ENCODE measurements at places on chromosomes 1 and 21. TPM values are rescaled to one million over a fixed set of nuclear protein-coding genes. Genes with fewer than 3 reads are reported as not detected.

DNA sequence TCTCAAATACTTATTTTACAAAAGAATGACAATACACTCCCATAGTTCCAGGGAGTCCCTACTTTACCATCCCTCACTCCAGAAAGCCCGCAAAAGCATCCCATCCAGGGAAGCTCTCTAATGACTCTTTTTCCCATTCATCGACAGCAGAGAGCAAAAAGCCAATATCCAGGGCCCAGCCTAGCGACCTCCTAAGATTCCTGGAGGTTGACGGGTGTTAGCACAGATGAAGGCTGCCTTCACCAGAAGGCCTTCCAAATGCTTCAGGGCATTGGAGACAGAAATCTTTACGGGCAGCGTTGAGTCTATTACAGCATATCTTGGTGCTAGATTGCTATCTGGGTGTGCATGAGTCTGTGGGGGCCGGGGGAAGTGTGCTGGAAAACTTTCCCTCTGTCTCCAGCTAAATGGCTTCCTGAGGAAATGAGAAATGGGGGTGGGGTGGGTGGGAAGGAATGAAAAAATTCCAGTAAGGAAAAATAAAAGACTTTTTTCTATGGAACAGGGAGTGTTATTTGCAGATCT is 136.6 kb downstream of the PROX1 start:
- no peak for DNase-seq

GRCh38 chr1:212256369-212256768 is 28.8 kb upstream of the PPP2R5A start:
- no peak for DNase-seq

DNA sequence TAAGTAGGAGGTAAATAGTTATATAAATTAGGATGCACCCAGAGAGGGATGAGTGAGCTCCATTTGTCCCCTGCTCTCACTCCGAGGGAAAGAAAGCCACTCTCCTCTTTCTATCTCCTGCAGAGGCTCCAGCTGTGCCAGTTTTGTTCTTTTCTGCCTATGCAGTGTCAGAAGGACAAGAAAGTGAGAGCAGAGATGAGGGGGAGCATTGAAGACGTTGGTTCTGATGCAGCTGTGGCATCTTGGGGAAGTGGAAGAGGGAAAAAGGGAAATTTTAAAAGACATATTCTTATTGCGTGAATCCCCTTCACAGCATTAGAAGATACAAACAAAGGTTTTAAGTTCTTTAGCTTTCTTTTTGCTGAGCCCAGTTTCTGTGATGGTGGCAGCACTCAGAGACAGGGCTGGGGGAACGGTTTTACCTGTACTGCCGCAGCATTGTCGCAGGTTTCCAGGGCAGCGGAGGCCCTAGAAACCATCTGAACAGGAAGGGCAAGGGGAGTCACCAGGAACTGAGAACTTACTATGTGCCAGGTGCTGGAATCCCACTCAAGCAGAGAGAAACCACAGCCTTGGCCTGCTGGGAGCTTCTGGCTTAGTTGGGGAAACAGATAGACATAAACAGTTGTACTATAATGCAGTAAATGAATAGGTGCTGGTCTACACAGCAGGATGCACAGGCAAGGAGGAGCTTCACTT is 44.9 kb upstream of the USP24 start:
- DNase-seq, result no peak

- DNase-seq, result no peak
Observed at GRCh38 chr1:37797750-37798345, 4.2 kb downstream of the MANEAL start.

DNA sequence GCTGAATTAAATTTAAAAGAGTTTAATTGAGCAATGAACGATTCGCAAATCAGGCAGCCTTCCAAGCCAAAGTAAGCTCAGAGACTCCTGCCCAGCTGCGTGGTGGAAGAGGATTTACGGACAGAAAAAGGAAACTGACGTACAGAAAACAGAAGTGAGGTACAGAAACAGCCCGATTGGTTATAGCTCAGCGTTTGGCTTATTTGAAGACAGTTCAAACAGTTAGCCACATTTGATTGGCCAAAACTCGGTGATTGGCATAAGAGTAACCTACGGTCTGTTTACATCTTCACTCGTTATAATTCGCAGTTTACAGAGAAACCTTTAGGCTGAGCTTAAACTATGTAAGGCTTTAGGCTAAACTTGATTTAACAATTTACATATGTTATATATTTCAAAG is 46.9 kb downstream of the CR1L start:
- DNase-seq, result no peak

The SLC16A4 gene
- polyA plus RNA-seq, result 7.7 TPM

The TMEM240 gene
- polyA plus RNA-seq, result 3.8 TPM

DNA sequence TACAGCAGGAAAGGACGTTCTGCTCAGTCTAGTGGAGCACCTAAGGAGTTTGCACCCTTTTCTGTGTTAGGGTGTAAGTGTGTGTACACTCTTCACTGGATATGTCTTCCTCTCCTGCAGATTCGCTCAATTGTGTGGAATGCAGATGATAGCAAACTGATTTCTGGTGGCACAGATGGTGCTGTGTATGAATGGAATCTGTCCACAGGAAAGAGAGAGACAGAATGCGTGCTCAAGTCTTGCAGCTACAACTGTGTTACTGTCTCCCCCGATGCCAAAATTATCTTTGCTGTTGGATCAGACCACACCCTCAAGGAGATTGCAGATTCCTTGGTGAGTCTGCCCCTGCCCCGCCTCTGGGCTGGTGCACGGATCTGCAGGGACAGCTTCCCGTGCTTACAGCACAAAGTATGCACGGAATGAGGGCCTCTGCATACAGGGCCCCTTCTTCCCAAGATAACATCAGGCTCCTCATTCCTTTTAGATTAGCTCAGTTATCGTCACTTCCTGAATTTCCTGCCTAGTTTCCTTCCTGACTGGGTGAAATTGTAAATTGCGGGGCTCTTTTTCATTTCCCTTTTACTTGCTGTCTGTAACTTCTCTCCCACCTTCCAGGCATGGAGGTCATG is 34.6 kb downstream of the CFAP57 start:
- peak; percentile 44 for DNase-seq

- DNase-seq, result no peak
Observed at GRCh38 chr1:222904451-222904850, 89.6 kb downstream of the DISP1 start.

DNA sequence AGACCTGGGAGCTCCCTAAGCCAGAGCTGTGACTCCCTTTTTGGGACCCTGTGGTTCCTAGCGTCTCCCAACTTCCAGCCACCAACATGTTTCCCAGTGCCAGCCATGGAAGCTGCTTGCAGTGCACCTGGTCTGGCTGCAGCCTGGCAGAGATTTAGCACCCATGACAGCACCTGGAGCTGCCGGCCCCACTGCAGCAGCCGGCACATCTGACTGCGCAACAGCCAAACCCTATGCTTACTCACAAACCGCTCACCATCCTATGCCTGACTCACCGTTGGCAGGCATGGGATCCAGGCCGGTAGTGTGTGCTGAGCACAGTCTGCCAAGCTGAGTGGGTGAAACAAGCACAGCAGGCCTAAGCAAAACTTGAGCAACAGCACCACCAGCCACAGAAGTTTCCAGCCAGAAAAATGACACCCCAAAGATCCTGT is 435.9 kb upstream of the PRMT6 start:
- DNase-seq, result no peak

The ZYG11A gene
- polyA plus RNA-seq, result 0.16 TPM

DNA sequence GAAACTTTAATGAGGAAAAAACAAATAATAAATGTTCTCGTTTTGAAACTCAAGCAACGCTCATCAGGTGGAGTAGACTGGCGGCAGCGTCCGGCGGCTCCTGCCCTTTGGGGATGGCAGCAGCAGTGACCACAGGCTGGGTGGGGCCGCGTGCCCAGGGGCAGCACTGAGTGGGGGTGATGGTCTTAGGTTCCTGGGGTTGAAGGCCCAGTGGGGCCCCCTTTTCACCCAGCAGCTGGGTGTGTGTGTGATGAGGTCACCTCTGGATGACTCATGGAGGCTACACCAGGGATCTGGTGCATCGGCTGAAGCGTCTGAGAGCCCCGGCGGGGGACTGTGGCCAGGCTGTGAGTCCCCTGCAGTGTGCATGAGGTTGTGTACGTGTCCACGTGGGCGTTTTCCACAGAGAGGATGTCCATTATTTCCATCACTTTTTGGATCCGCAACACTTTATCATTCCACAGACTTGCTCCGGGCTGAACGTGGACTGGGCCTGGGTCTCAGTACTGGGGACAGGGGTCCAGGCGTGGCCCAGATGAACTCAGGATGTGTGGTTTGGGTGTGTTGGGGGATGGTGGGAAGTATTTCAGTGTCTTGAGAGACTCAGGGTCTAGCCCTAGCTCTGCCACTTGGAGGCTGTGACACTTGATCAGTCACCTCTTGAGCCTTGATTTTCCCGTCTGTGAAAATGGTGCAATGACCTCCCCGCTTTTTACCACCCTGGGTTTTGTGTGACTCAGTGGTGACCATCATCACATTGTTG is 25.6 kb downstream of the LDLRAP1 start:
- no peak for DNase-seq

DNA sequence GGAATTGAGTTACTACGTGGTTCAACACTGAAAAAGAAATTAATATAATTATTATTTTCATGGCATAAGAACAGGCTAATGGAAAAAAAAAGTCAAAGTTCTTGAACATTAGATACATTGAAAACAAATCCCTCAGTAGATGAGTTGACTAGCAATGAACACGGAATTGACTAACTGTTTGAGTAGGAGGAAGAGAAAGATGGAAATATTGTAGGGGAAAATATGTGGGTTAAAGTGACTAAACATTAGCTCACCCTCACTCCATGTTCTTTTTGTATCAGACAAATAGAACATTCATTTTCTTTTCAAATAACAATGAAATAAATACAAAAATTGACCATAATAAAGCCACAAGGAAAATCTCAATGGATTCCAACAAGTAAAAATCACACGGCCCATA is 84.3 kb downstream of the KCNK2 start:
- no peak for DNase-seq

The FAM3B gene
- polyA plus RNA-seq, result 8.6 TPM

DNA sequence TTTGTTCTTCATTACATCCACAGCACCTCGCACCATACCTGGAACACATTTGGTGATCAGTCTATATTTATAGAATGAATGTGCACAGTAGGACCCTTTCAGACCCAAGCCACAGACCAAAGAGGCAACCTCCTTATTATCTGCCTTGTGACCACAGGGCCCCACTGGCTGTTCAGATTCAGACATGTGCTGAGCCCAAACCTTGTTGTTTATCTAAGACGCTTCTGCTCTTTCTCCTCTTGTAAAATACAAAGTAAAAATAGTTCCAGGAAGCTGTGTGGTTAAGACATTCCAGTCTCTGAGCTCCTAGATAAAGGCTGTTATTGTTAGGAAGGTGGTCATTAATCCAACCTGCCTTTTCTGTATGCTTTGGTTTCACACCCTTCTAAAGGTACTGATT is 3.6 kb upstream of the SCMH1 start:
- no peak for DNase-seq

- DNase-seq, result no peak
Observed at GRCh38 chr1:113283914-113284313, 106.4 kb upstream of the MAGI3 start.

All from right lung (tissue), 10 donors.